Activated CD4-positive, alpha-beta T cell treated with anti-CD3 and anti-CD28 coated beads for 4 hours (primary cell): ENCODE measurements at places on chromosomes 7 and 10.

- no peak for DNase-seq
These were observed 28.2 kb downstream of the AP5Z1 start for GRCh38 chr7:4803397-4804241.

GRCh38 chr10:127423218-127423915 is 125.7 kb upstream of the NPS start:
- no peak for DNase-seq

DNA sequence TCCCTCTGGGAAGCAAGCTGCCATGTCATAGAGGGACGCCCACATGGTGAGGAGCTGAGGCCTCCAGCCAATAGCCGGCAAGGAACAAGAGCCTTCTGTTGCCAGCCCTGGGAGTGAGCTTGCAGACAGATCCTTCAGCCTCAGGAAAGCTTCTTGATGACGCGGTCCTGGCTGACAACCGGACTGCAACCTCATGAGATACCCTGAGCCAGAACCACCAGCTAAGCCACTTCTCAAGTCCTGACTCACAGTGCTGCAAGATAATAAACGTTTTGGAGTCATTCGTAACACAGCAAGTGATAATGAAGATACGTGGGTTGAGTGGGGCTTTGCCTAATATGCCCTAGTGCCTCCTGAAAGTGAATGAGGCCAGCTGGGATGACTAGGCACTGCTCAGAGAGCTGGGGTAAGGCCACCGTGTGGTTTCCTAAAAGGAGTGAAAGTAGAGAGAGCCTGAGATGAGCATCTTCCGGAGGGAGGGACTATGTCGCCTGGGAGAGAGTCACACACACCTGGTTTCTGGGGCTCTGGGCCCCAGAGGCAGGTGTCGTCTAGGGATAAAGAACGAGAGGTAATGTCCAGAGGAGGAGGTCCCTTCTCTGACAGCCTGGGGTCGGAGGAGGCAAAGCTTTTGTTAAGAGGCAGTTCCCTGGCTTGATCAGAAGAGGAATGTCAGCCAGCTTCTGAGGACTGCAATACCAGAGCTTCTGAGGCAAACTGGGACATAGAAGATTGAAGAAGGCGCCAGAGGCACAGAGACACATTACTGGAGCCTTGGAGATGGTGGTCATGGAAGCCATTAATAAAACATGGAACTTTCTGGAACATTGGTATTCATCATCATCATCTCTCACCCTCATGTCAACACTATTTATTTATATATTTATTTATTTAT is 53.6 kb downstream of the PYROXD2 start:
- DNase-seq = no peak

- DNase-seq = no peak
These were observed 7.5 kb upstream of the CH25H start for GRCh38 chr10:89214566-89215165.

GRCh38 chr7:82359426-82359825 is 84.2 kb downstream of the CACNA2D1 start:
- DNase-seq = no peak

DNA sequence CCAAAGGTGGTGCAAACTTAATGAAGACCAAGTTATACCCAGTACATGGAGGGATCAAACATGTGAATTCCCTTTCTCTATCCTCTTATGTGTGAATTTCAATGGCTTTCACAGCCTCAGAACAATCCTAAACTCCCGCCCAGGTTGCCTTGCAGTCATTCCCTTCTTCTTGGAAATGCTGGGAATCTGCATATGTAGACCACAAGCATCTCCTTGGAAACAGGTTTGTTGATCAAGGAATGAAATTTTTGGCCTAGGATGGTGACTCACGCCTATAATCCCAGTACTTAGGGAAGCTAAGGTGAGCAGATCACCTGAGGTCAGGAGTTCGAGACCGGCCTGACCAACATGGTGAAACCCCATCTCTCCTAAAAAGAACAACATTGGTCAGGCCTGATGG is 77.8 kb upstream of the ABI1 start:
- DNase-seq = no peak

- DNase-seq = no peak
These were observed 42.3 kb downstream of the AKR1E2 start for GRCh38 chr10:4868357-4868657.

GRCh38 chr7:155265961-155266360 is 31.7 kb upstream of the INSIG1 start:
- DNase-seq = no peak

GRCh38 chr7:929311-929711 is 25.2 kb downstream of the ADAP1 start:
- DNase-seq = no peak

GRCh38 chr10:53079283-53079682 is 306.7 kb upstream of the MBL2 start:
- no peak for DNase-seq

DNA sequence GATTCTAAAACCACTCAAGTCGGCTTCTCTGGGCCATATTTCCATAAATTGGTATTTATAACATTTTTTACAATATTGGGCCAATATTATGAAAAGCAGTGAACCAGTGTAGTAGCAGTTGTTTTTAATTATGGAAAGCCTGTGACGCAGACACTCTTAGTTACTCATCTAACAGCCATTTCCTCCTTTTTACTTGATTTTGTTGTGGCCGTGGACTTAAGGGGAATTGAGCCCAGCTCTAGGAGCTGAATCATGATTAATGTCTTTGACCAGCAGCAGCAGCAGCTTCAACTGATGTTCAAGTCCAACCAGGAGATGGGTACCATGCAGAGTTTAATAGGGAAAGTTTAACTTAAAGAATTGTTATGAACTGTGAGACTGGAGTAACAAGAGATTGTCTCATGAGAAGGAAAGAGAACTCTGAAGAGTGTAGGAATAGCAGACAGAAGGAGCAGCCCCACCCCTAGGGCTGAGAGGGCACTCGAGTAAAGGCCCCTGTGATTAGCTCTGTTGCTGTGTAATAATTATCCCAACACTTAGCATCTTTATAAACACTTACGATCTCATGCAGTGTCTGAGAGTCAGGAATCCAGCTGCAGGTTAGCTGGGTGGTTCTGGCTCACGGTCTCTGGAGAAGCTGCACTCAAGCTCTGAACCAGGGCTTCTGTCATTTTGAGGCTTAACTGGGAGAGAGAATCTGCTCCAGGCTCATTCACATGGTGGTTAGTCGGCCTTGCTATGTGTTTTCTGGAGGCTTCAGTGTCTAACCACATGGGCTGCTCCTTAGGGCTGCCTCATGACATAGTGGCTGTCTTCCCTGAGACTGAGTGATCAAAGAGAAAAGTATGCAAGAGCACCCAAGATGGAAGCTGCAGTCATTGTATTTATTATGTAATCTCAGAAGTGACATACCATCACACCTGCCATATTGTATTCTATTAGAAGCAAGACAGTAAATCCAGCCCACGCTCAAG is 4.6 kb downstream of the LANCL2 start:
- DNase-seq = no peak

DNA sequence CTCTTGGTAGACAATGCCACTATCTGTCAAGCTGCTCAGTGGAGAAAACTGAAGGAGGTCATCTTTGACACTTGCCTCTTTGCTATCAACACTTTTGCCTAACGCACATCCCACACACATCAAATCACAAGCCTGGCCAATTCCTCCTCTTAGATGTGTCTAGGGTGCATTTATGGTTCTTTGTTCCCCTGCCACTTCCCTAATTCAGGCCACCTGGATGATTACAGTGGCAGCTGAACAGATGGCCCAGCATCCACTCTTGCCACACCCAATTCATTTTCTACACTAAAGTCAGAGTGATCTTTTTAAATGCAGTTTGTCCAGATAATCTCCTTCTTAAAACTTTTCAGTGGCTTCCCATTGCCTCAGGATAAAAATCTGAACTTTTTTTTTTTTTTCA is 58.6 kb downstream of the LAMB4 start:
- DNase-seq = no peak

- no peak for DNase-seq
These were observed 55.0 kb downstream of the CDH23 start for GRCh38 chr10:71451754-71452153.

DNA sequence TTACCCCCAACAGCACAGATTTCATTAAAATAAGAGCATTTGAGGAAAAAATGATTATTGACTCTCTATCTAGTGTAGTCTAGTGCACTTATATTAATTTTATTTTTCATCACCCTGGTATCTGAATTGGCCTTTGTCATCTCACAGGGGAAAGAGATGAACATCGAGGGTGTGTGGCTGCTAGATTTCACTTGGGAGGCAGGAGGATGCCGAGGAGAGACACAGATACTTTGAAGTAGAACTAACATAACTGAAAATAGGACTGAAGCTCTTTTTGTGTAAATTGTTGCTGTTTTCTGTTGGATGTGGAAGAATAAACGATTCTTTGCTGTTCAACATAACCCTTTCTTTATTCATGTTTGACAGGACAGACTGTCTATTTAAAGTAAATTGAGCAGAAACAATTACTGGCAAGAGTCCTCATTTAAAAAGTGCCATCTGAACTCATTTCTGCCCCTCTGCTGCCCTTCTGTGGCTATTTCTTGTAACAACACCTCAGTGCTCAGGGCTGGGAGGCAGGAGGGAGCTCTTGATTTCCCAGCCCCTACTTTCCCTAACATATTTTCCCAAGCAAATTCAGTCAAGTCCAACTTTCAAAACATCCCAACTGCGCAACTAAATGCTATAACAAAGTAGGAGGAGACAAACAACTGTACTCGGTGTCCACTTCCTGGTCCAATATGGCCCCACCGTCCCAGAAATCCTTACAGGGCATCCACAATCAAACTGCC is 15.6 kb downstream of the LYZL1 start:
- no peak for DNase-seq

- no peak for DNase-seq
These were observed 47.2 kb downstream of the OSBPL3 start for GRCh38 chr7:24932815-24933214.

DNA sequence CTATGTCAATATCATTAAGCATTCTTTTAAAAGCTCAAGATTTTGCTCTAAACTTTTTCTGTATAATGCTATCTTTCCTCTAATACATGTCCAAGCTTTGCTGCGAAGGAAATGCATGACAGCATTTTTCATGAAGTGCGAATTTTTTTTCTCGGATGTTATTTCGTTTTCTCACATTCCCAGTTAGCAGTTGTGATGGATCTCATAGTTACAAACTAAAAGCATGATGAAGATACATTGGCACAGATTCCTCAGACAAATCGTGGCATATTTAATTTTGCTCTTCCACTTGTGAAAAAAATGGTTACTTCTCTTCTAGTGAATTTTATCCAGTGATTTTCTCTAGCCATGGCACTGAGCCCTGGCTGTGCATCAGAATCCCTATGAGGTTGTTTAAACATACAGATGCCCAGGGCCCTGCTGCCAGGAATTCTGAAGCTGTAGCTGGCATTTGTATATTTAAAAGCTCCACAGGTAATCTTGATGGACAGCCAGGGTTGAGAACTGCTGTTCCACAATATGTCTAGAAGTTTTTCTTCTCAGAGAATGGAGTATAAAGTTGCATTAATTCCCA is 299.8 kb upstream of the NEBL start:
- no peak for DNase-seq

DNA sequence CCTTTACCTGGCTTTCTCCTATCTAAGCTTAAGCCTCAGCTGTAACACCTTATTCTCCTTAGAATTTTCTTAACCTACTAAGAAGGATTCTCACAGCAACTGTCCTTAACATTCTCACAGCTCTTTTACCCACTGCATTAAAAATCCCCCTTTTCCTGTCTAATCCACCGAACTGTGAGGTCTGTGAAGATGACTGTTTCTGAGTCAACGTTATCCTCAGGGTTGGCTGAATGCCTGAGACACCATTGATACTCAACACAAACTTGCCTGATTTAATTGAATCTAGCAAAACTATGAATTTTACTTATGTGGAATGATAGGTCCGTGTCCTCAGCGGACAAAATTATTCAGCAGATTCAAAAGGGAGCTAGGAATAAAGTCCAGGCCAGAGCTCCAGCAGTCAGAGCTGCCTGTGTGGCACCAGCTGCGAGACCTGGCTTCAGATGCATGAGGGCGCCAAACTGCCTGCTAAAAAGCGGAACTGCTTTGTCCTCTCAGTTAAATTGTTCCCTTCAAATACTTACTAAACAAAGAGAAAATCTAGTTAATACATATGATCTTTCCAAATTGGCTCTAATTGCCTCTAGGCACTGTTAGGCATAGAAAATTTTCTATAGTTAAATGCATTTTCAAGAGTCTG is 33.4 kb upstream of the VWDE start:
- no peak for DNase-seq

DNA sequence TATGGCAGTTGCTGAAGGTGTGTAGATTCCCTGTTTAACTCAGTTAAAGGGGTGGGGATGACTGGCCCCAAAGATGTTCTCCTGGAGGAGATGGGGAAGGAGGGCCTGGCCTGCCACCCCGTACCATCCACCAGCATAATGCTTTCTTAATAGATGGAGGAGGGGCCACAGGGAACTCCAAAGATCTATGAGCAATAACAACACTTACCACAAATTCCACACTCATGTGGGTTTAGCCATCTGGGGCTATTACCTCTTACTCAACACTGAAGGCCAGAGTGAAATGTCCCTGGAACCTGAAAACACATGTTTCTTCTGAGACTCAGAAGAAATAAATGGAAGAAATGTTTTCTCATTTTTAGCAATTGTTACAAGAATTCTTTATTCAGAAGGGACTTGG is 259.0 kb downstream of the CXCL12 start:
- no peak for DNase-seq

- no peak for DNase-seq
These were observed 112.8 kb upstream of the AHR start for GRCh38 chr7:17185690-17186070.

DNA sequence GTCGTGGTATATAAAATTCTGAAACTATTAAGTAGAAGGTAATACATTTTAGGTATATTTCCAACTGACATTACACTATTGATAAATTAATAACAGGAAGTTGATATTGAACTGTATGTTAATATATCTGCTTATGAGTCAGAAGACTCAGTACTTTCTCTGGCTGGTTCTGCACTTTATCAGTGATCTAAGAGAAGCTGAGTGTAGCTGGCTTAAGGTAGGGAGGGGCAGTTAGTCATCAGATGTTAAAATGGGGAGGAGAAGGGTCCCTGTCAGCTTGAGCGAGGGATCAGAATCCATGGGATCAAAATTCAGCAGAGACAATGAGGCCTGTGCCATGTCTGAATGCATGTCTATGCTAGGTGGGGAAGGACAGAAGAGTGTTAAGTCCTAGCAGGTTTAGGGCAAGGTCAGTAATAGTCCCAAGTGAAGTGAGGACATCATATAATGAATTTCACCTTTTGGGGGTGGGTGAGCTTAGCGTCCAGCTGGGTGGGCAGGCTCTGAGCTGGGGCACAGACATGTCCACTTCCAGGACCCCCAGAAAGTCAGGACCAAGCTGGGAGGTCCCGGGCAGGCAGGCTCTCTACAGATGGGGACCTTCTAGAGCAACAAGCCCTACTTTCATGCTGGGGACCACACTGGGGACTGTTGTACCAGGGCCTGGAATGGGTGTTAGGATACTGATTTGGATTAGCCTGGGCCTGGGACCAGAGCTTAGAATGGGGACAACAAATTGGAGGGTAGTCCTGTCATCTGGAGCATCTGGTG is 82.9 kb downstream of the WDFY4 start:
- DNase-seq = no peak

DNA sequence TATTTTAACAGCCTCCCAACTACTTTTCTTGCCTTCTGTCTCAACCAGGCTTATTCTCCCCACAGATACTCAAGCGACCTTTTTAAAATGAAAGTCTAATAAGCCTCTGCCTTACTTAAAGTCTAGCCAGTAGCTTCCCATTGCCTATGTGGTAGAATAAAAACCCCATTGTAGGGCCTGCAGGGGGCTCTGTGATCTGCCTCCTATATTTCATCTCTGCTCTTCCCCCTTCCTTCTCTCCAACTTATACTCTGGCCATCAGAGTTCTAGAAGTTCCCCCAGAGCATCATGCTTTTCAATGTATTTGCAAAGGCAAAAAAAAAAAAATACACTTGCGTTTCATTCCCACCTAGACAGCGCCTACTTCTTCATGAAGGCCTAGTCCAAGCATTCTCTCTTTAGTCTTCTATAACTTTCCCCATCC is 167.7 kb upstream of the ADO start:
- no peak for DNase-seq
